Skeletal muscle cell (primary cell): ENCODE measurements at places on chromosomes 5 and 9.
A peak's percentile ranks its signal among the peaks of the same experiment; 100 is the strongest.

- peak; percentile 14 for DNase-seq
Measured at GRCh38 chr5:139246394-139246793, 47.1 kb upstream of the MATR3 start.

GRCh38 chr9:99101271-99101670 is 3.6 kb upstream of the TGFBR1 start:
- no peak for DNase-seq

GRCh38 chr9:87713278-87713987 is 12.5 kb upstream of the CTSL start:
- DNase-seq: peak; percentile 100

- DNase-seq: no peak
Measured at GRCh38 chr5:74951865-74952264, 85.7 kb upstream of the FAM169A start.
